Bladder microvascular endothelial cell (primary cell): ENCODE measurements at places on chromosomes 7 and 10. TPM values are rescaled to one million over a fixed set of nuclear protein-coding genes. Genes with fewer than 3 reads are reported as not detected.

CHRM2 gene
- total RNA-seq = under 0.01 TPM in 2 replicates

GPAM gene
- 5.2 and 9.8 TPM in 2 replicates for total RNA-seq

PRSS37 gene
- total RNA-seq = not detected in 2 replicates

MMP21 gene
- total RNA-seq = 0.57 TPM in 1 of 2 replicates, not detected in the other

CNTNAP2 gene
- total RNA-seq = 0.97 and 1.3 TPM in 2 replicates

SPDYE8 gene
- total RNA-seq = not detected in 2 replicates

CYP26A1 gene
- 0.65 and 1.9 TPM in 2 replicates for total RNA-seq

MYPN gene
- total RNA-seq = under 0.01 and 0.16 TPM in 2 replicates
